ENCODE measurements at places on chromosomes 3 and 15.

DNA sequence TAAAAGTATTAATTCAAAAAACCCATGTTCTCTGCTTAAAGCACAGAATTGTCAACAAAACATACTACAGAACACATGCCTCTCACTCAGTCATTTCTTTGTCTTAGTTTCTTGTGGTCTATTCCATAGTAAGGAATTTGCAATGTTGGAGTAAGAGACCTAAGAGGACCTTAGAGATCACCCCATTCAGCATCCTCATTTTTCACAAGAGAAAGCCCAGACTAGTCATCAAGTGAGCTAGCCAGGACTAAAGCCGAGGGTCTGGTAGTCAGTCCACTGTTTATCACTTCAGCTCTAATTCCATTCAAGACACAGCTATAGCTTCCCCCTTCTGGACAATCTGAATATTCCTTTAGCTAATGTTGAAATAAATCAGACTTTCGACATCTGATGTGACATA, 601.1 kb downstream of the FHIT start:
- DNase-seq = no peak

DNA sequence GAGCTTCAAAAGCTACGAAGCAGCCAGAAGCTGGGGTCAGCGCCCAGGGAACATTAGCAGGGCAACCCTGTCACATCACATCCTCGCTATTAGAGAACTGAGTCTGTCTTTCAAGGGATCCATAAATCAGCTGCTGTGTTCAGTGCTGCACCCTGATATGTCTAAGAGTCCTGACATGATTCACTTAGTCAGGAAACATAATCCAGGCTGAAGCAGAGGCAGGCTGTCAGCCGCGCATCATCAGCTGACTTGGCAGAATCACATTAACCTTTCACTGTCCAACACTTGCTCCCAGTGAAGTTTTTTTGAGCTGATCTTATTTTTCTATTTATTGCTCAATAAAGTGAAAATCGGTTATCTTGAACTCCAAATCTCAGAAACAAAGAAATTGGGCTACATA, 23.5 kb downstream of the MYH15 start:
- DNase-seq = peak; percentile 66

- no peak for DNase-seq
Observed at GRCh38 chr3:188913084-188913483, 258.7 kb upstream of the TPRG1 start.

- DNase-seq = no peak
Observed at GRCh38 chr15:70789213-70789612, 25.9 kb upstream of the UACA start.

DNA sequence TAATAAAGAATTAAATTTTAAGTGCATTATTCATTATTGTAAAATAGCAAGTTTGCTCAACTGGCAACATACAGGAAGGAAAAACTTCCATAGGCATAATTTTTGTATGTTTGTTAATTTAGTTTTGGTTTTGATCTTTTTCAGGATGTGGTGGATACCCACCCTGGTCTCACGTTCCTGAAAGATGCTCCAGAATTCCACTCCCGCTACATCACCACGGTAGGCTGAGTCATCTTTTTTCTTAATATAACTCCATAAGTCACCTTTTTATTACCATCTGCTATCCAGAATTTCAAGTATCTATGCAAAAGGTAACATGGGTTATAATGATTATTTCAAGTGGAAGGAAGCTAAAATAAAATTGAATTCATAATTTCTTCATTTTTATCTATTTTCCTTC, 104.8 kb downstream of the PPP2R3A start:
- DNase-seq = peak; percentile 93

DNA sequence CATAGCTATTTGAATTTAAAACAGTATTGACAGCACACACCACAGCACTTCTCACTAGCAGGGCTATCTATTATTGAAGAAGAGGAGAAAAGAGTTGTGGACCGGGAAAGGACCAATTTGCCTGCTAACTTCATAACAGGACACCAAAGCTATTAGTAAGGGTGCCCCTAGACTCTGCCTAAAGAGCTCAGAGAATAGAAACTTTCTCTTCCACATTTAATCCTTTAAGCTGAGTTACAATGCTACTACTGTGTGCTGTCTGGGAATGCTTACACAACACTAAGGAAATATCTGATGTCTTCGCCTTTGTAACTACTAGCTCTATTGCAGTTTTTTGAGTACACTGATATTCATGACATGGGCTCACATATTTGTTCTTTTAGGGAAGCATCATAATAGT, 13.5 kb upstream of the AADAC start:
- no peak for DNase-seq

DNA sequence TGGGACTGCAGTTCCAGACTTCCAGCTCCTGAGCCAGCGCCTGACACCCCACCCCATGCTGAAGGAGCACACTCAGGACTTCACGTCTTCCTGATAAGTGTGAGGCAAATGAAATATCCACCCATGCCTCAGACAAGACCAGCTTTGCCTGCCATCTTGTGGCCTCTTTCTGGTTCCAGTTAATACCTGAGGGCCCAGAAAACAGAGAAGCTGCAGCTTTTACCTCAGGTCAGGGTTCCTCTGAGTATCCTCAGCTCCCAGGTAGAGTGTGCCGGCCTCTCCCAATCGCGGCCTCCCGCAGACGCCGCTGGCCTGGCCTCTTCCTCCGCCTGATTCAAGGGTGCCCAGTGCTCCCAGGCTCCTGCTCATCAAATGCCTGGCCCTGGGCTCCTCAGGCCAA, 5.1 kb upstream of the KLHL6 start:
- no peak for DNase-seq
